ENCODE measurements at places on chromosomes 11 and 22.

- DNase-seq: no peak
Measured at GRCh38 chr11:5553343-5553742, 5.0 kb upstream of the OR52H1 start.

DNA sequence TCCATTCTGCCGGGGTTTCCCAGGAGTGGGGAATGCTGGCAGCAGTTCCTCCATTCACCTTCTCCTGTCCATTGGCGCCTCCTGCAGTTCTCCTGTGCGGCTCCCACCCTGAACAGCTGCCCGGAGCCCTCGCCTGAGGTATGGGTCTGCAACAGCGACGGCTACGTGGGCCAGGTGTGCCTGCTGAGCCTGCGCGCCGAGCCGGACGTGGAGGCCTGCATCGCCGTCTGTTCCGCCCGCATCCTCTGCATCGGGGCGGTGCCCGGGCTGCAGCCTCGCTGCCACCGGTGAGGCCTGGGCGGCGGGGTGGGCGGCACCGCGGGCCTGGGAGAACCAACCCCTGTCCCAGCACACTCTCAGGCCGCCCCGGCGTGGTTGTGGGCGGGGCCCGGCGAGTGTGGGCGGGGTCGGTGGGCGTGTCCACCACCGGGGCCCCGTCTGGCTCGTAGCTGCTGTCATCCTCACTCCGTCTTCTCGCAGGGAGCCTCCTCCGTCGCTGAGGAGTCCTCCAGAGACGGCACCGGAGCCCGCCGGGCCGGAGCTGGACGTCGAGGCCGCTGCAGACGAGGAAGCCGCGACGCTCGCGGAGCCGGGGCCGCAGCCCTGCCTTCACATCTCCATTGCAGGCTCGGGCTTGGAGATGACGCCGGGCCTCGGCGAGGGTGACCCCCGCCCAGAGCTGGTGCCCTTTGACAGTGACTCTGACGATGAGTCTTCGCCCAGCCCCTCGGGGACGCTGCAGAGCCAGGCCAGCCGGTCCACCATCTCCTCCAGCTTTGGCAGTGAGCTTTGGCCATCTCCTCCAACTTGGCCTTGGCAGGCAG lies 14.0 kb upstream of the RELT start:
- DNase-seq: no peak

DNA sequence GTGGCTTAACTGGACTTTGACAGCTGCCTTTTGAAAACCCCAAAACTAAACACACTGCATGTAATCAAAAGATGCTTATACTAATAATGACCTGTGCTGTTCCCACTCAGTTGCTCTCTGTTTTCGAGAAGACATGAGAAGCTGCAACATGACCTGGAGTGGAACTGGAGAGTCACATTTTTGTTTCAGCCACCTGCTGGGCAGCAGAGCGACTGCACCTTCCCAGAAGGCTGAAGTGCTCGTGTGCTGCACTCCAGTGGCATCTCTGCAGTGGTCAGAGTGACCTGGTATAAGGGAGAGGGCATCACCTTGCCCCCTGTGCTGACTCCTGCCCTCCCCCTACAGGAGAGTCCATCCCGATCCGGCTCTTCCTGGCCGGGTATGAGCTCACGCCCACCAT lies 8.6 kb downstream of the THYN1 start:
- DNase-seq: no peak

DNA sequence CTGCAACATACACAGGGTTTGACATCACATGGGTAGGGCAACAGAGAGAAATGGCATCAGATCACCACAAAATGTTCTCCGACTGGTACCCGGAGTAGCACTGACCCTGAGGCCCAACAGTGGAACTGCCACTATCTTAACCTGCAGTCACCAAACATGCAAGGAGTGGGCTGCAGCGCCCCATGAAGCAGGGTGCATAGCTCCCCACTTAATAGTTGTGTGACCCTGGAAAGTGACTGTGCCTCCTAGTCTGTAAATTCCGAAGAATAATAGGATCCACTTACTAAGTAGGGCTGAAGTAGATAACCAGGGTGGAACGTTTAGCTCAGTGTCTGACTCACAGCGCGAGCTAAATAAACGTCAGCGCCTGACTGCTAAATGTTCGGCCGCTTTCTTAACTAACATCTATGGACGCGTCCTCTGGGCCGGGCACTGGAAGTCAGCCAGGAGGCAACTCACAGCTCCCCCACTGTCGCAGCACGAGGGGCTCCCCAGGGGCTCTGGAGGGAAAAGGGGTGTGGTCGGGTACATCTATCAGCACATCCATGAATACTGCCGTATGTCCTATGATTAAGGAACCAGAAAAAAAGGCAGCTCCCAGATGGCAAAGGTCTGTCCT lies 777 bp downstream of the LTO1 start:
- DNase-seq: no peak

DNA sequence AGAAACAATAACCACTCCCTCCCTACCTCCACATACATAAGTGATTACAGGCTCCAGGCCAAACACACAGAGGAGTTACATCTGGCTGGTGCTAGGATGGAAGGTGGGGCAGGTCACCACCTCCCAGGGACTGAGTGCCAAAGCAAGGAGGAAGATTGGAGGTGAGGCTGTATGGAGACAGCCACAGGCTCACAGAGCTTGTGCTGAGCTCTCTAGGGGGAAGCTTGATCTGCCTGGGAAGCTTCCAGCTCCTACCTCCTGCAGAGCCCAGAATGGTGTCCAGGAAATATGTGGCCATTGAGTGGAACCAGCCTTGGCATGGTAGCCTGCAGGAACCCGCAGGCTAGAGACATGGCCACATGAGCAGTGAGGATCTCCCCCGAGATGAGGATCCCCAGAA lies 3.6 kb upstream of the MED15 start:
- DNase-seq: no peak

- DNase-seq: no peak
Measured at GRCh38 chr11:824292-824880, 3.3 kb upstream of the CRACR2B start.

DNA sequence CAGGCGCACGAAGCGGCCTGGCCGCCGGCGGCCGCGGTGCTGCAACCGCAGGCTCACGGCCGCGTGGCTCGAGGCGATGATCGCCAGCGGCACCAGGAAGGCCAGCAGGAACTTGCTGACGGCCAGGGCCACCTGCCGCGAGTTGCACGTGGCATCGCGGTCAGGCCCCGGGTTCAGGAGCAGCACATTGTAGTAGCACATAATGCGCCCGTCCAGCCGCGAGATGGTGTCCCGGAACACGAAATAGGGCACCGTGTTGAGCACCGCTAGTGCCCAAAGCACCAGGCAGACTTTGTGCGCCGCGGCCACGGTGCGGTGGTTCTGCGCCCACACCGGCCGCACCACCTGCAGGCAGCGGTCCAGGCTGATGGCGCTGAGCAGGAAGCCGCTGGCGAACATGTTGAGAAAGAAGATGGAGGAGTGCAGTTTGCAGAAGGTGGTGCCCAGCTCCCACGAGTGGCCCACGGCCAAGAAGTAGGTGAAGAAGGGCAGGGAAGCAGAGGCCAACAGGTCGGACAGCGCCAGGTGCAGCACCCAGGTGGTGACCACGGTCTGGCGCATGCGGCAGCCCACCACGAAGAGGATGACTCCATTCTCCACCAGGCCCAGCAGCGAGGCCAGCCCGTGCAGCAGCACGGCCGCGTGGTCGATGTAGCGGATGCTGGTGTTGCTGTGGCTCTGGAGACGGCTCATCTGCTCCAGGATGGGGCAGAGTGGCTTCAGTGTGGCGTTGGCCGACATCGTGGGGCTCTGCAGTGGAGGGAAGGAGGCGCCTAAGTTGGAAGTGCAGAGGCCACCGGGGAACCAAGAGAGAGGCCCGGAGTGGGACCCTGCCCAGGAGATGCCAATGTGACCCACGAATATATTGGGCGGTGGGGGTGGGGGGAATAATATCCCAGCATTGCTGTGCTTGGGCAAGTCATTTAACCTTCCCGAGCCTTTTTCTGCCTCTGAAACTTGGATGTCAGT lies 2.5 kb downstream of the PTGDR2 start:
- no peak for DNase-seq

Measured in stimulated activated CD8-positive, alpha-beta memory T cell treated with anti-CD3 and anti-CD28 coated beads, Interleukin-15, amount 100 ng/mL, for 4 hours (primary cell).